ENCODE measurements at places on chromosomes 3 and 15.

DNA sequence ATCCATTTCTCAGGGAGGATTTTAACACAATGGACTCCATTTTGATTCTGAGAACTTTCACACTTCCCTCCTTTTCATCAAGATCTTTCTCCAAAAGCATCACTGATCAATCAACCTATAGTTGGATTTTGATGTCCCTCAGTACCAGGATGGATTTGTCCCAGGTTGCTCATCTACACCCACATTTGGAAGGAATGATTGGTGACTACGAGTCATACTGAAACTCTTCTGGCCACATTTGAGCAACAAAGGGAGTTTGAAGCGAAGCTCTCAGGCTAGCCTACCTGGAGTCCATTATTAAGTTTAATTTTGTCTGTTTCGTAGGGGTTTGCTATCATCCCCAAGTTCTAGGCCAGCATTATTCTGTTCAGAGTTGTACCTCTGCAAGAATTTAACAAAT is 31.3 kb upstream of the ATP8B4 start:
- no peak for DNase-seq
- H3K36me3 ChIP-seq, result no peaks in the 10 kb centered on the region
- H3K27me3 ChIP-seq, result peaks cover 2% of the 10 kb centered on the region
- no peak overlapping the region for H3K4me3 ChIP-seq

GRCh38 chr3:168102735-168103410 is 7.1 kb upstream of the GOLIM4 start:
- peaks cover 2% of the 10 kb centered on the region for H3K27me3 ChIP-seq
- H3K4me3 ChIP-seq, result no peak overlapping the region
- H3K4me1 ChIP-seq, result no peaks in the 10 kb centered on the region

GRCh38 chr3:72489901-72490300 is 358.3 kb downstream of the SHQ1 start:
- H3K36me3 ChIP-seq, result peaks cover 2% of the 10 kb centered on the region
- no peak overlapping the region for H3K27ac ChIP-seq
- H3K4me1 ChIP-seq, result peaks cover 50% of the 10 kb centered on the region
- H3K4me3 ChIP-seq, result no peak overlapping the region
- no peaks in the 10 kb centered on the region for H3K27me3 ChIP-seq

- H3K36me3 ChIP-seq, result peaks cover 5% of the 10 kb centered on the region
- DNase-seq, result no peak
- no peaks in the 10 kb centered on the region for H3K27me3 ChIP-seq
- peak overlapping the region; percentile 65 for H3K27ac ChIP-seq
Measured at GRCh38 chr3:47047673-47048072, 68.2 kb downstream of the NBEAL2 start.

DNA sequence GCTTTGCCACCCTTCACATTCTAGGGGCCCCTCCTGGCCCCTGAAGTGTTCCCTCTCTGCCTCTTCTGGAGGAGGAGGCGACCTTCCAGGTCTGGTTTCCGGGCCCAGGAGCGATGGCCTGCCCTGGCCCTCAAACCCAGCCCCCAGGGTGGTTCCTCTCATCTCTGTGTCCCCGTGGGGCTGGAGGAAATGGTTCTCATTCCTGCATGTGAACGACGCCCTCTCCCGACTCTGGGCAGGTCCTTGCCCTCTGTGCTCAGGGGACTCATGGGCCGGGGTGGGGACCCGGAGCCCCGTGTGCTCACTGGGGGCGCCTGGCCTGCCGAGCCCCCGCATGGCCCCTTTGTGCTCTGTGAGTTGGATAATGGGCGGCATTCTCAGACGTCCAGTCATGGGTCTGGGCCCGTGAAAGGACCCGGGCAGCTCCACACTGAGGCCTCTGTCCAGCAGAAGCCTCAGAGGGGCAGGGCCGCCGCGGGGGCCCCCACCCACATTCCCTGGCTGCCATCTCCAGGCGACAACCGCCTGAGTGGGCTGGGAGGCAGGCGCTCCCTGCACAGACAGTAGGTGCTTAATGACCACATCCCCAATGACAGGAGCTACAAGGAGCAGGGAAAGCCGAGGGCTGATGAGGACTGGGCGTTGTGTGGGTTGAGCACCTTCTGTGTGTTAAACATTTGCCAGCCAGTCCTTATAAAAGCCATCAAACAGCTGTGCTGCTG is 5.5 kb upstream of the PLXND1 start:
- peak overlapping the region; percentile 86 for H3K27ac ChIP-seq
- no peaks in the 10 kb centered on the region for H3K36me3 ChIP-seq
- DNase-seq, result no peak
- no peaks in the 10 kb centered on the region for H3K27me3 ChIP-seq
- H3K4me3 ChIP-seq, result peak overlapping the region; percentile 16
- peaks cover 76% of the 10 kb centered on the region for H3K4me1 ChIP-seq

- H3K36me3 ChIP-seq, result peaks cover 13% of the 10 kb centered on the region
- H3K4me3 ChIP-seq, result no peak overlapping the region
- peak overlapping the region; percentile 55 for H3K27ac ChIP-seq
- peaks cover 31% of the 10 kb centered on the region for H3K4me1 ChIP-seq
- no peak for DNase-seq
Measured at GRCh38 chr3:132595014-132595413, 2.1 kb upstream of the ACKR4 start.

DNA sequence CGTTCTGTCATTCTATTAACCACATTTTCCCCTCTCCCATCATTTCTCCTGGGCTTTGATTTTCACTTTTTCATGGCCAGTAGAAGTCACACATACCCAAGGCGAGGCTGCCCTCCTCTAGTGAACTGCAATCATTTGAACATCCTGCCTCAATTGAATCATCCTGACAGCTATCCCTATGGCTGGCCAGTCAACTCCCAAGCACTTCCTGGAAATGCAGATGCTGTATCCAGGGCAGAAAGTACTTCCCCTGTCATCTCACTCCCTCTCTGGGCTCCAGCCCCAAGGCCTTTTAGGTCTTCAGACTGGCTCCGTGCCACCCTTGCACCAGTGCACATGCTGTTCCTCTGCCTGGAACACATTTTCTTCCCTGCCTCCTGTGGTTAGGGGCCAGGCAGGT is 738.3 kb upstream of the CFAP20DC start:
- DNase-seq, result no peak
- no peaks in the 10 kb centered on the region for H3K4me1 ChIP-seq
- H3K27ac ChIP-seq, result no peak overlapping the region

DNA sequence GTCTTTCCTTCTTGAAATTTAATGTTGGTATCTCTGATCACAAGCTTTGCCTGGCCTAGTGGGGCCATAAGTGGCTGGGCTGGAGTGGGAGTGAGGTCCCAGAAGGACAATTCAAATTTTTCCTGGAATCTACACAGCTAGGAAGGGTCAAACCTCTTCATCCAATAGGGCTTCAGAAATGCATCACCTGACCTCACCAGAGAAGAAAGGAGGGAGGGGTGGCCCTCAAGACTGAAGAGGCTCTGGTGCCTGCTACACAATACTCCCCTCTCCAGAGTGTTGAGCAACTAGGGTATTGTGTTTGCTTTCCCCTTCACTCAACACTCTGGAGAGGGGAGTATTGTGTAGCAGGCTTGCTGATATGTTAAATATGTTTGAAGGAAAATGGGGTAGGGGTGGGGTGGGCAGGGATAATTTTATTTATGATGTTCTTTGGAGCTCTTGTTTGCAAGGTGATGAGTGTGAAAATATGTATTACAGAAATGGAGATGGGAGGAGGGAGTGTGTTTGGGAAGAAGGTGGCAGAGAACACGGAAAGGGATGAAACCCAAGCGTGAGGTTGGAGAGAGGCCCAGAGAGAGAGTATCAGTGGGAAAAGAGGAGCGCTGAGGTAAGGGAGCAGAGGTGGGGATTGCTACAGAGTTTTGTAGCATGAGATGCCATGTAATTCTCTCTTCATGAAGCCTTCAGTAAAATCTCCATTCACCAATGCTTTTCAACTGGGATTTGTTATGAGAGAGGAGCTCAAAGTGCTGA is 5.7 kb upstream of the KLHL24 start:
- no peak overlapping the region for H3K27ac ChIP-seq
- peaks cover 13% of the 10 kb centered on the region for H3K4me1 ChIP-seq
- H3K36me3 ChIP-seq, result no peaks in the 10 kb centered on the region
- H3K27me3 ChIP-seq, result peaks cover under 1% of the 10 kb centered on the region

GRCh38 chr15:58545307-58546065 is 113.7 kb downstream of the LIPC start:
- H3K36me3 ChIP-seq, result no peaks in the 10 kb centered on the region
- no peaks in the 10 kb centered on the region for H3K27me3 ChIP-seq
- DNase-seq, result no peak
- no peak overlapping the region for H3K27ac ChIP-seq
- peaks cover 41% of the 10 kb centered on the region for H3K4me1 ChIP-seq

GRCh38 chr15:39286706-39287105 is 294.2 kb upstream of the THBS1 start:
- H3K27me3 ChIP-seq, result no peaks in the 10 kb centered on the region
- peaks cover 91% of the 10 kb centered on the region for H3K4me1 ChIP-seq
- H3K4me3 ChIP-seq, result no peak overlapping the region
- no peak for DNase-seq

DNA sequence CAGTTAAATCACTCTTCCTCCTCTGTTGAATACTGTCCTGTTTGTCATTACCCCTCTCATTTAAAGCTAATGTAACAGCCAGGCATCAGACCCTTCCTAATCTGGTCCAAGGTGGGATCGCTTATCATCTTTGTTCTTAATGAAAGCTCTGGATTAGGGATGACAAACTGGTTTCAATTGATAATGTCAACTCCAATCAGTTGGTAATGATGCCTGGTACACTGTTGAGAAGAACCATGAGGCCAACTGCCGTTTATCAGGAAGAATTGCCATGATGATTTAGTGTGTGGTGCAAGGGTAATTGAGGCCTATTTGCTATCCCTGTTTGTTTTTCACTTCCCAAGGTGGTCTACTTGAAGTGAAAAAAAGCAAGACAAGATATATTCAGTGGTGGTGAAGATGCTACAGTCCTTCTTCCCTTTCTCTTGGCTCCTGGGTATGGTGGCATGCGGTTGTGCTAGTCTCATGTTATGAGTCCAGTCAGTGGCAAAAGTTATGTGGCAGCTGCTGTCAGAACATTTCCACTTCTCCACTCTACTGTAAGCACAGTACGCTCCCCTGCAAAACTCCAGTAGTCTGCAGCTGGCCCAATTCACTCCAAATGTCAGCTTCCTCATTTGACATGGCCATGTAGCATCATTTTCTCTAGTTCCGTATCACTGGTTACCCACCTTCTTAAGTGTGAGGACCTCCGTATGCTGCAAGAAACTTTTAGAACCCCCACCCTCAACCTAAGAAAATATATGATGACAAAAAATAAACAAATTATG is 72.5 kb downstream of the MORC1 start:
- no peak overlapping the region for H3K27ac ChIP-seq
- no peaks in the 10 kb centered on the region for H3K4me1 ChIP-seq
- no peak for DNase-seq
- H3K36me3 ChIP-seq, result no peaks in the 10 kb centered on the region
- no peak overlapping the region for H3K4me3 ChIP-seq
- peaks cover 2% of the 10 kb centered on the region for H3K27me3 ChIP-seq

GRCh38 chr3:64058566-64058965 is 35.3 kb upstream of the PSMD6 start:
- peaks cover 32% of the 10 kb centered on the region for H3K4me1 ChIP-seq
- H3K36me3 ChIP-seq, result no peaks in the 10 kb centered on the region
- no peak for DNase-seq
- H3K27me3 ChIP-seq, result no peaks in the 10 kb centered on the region
- H3K27ac ChIP-seq, result no peak overlapping the region

DNA sequence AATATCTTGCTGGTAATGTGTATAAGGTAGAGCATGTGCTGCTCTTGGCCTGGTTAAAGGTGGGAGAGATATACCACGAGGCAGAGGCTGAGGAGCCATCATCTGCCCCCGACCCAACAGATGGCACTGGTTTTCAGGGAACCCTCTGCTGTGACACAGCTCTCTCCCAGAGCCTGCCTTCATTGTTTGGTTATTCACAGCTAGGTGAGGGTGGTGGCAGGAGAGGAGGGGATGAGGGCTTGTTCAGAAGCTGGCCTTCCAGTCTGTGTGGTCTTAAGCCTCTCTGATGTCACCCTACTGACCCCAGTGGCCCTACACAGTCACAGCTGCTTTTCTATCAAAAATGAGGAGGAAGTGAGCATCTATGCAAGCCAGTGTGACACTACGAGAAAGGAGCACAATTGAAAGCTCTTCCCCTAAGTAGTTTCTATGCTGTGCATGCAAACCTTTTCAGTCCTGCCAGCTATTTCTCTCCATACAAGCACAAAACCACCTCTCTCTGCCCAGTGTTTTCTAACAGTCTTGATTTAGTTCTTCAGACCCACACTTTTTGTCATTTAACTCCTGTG is 258.4 kb upstream of the AGTR1 start:
- no peaks in the 10 kb centered on the region for H3K27me3 ChIP-seq
- no peak overlapping the region for H3K27ac ChIP-seq
- H3K4me3 ChIP-seq, result no peak overlapping the region
- peaks cover 2% of the 10 kb centered on the region for H3K36me3 ChIP-seq
- no peaks in the 10 kb centered on the region for H3K4me1 ChIP-seq
